ENCODE measurements at places on chromosomes 2 and 18.
A peak's percentile ranks its signal among the peaks of the same experiment; 100 is the strongest.

- DNase-seq, result peak; percentile 30
These were observed 39.8 kb upstream of the ADCYAP1 start for GRCh38 chr18:864872-865273.

- DNase-seq, result no peak
These were observed 361.2 kb upstream of the SOX11 start for GRCh38 chr2:5330961-5331360.

DNA sequence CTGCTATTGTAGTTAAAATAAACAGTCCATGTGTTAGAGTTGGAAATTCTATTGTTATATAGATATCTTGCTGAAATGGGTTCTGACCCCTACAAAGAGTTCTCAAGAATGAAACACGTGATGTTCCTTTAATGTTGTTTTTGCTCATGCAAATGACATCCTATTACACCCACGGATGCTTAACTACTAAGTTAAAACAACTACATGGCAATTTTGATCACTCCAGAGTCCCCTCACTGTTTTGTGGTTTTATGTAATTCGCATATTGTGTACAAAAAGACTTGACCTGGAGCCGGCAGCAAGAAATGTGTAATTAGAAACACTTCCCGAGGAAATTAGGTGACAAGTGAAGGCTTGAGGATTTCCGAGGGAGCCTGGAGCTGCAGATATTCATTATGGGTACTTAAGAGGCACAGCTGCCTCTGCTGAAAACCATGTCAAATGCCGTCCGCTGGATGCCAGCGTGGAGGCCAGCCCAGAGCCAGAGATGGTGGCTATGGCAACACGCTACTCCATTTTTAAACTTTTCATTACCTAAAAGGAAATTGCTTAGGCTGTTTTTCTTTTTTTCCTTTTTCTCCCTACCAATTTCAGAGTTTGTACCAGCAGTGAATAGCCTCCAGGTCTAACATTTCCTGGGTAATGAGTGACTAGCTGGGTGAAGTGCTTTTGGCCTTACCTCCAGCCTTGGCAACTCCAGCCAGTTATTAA is 21.0 kb upstream of the CABLES1 start:
- no peak for DNase-seq

DNA sequence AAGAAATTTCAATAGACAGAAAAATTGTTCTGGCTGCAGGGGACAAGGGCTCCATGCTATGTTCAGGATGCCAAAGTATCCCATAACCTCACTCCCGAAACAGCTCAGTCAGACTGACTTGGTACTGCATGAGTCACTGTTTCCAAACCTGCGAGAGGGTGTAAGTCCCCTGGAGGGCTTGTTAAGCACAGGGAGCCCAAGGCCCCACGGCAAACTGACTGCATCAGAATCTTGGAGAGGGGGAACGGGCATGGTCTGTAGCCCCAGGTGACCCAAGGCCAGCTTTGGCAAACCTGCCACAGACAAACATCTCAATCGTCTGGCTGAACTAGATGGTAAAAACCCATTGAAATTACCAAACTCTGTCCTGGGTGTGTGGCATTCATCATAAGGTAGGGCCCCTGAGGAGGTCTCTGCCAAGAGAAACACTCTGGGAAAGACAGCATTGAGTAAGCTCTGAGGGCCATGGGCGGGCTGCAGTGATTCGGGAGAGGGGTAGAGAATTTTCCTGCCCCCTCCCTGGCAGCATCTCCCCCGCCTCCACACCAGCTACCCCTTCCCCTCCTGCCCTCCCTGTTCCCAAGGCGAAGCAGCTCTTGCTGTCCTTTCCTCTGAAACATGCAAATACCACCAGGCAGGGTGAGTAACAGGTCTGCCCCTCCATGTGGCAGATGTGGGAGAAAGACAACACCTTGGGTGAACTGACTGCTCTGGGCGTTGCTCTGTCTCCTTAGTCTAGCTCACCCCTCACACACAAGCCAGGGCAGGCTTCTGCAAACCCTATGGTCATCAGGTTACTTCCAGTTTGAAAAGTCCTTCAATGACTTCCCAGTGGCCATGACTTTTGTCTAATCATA is 274.7 kb upstream of the SIX2 start:
- no peak for DNase-seq

- DNase-seq, result no peak
These were observed 111.6 kb downstream of the FAM210A start for GRCh38 chr18:13614641-13615288.

DNA sequence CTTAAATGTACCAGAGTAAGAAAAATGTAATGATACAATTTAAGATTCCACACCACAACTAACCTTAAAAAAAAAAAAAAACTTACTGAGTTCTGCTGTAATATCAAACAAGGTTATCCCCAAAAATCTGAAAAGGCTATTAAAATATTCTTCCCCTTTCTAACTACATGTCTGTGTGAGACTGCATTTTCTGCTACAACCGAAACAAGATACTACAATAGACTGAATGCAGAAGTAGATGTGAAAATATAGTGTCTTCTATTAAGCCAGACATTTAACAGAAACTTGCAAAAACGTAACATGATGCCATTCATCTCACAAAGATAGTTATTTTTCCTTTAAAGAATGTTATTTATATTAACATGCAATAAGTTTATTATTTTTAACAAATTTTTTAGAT is 16.2 kb downstream of the SS18 start:
- no peak for DNase-seq

Measured in LNCaP clone FGC (cell line).